ENCODE measurements at places on chromosomes 5 and 9.

DNA sequence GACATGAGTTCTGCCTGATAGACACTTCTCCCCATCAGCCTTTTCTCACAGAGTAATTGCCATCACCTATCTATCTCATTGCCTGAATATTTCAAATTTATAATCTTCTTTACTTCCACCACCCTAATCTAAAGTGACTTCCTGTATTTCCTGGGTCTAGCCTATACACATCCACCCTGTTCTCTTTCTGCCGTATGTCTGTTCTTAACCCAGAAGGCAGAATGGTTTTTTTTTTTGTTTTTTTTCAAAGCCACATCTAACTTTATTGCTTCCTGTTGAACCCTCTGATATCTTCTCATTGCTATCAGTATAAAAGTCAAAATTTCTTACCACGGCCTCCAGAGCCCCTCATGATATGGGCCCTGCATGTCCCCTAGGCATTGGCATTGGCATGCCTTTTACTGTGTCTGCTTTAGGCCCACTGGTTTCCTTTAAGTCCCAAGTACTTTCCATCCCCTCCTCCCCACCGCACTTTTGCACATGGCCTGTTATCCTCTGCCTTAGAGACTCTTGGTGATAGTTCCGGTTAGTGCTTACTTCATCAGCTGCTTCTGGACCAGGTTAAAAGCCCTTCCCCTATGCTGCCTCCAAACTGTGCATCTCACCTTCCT is 159.9 kb downstream of the MAN2A1 start:
- DNase-seq: no peak

DNA sequence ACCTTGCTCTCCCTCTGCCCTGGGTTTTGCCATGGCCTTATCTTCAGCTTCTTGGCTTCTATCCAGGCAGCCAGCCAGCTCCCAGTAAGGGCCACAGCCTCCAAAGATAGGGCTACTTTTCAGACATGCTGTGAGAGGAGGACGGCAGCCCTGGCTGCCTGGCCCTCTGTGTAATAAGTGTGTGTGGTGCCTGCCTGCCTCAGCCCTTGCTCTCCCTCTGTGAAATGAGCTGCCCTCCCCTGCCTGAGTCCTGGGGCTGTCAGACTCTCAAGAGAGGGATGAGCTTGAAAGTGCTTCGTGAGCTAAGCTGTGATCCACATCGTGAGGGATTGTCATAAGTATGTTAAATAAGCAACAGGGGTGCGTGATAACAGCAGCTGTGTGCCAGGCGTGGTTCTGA is 8.1 kb downstream of the NDST1 start:
- no peak for DNase-seq

GRCh38 chr5:14745753-14746152 is 81.2 kb downstream of the OTULIN start:
- DNase-seq: no peak

- no peak for DNase-seq
These were observed 222.3 kb downstream of the PBX3 start for GRCh38 chr9:125969462-125969861.

GRCh38 chr5:9233035-9233434 is 312.8 kb downstream of the SEMA5A start:
- DNase-seq: no peak

- peak; percentile 87 for DNase-seq
These were observed 42.8 kb upstream of the EGFL7 start for GRCh38 chr9:136619742-136620440.

GRCh38 chr9:69004836-69005235 is 9.1 kb downstream of the PRKACG start:
- DNase-seq: no peak

GRCh38 chr5:74156728-74157383 is 483.7 kb downstream of the ENC1 start:
- DNase-seq: no peak

- no peak for DNase-seq
These were observed 102.9 kb upstream of the RAD23B start for GRCh38 chr9:107180206-107180605.
